Stimulated activated CD8-positive, alpha-beta memory T cell treated with anti-CD3 and anti-CD28 coated beads, Interleukin-15, amount 100 ng/mL, for 24 hours (primary cell): ENCODE measurements at places on chromosomes 6 and 20.

GRCh38 chr6:143823548-143823947 lies 19.6 kb upstream of the LTV1 start:
- no peak for DNase-seq

- DNase-seq: no peak
Observed at GRCh38 chr6:14450133-14450504, 332.5 kb downstream of the CD83 start.

DNA sequence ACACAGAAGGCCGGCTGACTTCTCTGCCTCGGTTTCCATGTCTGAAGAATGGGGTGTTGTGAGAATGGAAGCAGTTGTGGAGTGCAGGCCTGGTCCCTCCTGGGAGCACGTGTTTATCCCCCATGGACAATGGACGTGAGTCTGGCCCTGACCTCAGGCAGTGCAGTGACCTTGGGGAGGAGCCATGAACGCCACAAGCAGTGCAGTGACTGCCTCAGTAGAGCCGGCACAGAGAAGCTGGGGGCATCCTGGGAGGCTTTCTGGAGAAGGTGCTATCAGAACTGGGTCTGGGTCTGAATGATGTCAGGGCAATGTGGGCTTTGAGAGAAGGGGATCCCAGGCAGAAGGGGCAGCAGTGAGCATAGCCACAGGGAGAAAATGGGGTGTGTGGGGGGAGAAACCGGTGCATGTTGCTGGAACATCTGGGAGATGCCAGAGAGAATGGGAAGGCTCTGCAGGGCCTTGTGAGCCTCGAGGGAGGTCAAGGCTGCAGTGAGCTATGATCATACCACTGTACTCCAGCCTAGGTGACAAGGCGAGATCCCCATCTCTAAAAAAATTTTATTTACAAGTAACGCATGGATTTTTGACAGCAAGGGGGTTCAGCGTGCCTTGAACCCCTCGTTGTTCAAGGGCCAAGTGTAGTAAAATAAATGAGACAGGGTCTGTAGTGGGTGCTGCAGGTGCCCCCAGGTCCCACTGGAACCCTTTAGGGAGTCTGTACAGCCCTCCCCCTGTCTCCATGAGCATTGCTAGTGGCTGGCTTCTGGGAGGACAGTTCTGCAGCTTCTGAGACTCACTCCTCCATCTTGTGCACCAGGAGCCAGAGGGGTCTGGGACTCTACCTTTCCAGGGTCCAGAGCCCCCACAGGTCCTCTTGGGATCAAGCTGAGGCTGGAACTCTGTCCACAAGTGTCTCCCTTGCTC lies 27.0 kb upstream of the ZBP1 start:
- no peak for DNase-seq

DNA sequence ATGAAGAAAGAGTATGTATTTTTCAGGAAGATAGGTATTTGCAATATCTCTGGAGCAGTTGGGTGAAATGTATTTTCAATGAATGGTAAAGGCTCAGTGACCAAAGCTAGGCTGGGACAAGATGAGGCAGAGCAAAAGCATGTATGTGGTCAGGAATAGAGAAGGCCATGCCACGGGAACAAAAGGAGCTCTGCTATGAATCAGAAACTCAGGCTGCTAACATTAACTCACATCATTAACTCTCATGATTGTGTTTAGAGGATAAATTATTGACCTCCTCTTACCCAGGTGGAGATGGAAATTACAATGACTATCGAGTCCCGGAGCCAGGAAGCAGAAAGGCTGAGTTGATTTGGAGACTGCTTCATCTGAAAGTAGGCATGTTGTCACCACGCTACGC lies 220.2 kb downstream of the FUT9 start:
- no peak for DNase-seq

DNA sequence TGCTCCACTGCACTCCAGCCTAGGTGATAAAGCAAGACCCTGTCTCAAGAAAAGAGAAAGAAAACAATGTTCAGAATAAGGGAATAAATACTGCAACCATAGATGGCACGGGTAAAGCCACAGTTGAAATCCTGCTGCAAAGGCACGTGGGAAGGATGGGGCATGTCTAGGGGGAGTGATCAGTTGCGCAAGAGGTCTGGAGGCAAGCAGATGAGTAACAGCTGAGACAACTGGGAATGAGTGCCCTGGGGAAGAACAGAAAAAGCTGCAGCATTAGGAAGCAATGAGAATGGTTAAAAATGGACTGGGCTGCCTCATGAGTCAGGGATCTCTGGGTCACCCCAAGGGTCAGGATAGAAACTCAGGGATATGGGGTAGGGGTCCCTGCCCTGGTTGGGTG lies 96.3 kb downstream of the GMPR start:
- DNase-seq: no peak

DNA sequence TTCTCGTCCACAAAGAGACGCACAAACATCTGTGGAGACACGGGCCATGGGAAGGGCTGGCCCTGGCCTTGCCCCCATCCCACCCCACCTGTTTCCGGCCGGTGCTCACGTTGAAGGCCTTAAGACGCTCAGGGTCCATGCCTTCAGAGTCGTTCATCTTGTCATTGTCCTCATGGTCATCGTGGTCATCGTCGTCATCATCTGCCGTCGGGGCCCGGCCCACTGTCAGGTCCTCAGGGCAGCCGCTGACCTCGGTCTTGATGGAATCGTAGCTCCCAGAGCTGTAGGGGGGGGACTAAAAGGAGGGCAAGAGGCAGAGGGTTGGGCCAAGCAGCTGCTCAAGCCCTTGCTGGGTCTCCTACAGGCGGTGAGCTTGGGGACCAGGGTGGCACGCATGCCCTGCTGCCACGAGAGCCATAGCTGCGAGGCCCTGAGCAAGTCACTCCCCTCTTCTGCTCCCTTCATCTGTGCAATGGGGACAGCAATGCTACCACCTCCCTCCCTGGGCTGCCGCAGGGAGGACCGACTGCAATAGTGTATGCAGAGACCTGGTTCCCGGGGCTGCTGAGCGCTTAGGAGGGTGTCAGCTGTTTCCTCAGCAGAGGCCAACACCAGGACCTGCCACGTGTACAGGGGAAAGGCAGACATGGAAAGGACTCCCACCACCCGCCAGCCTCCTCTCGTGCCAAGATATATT lies 95.5 kb downstream of the ASXL1 start:
- no peak for DNase-seq
